ENCODE measurements at places on chromosomes 6 and 20. TPM values are rescaled to one million over a fixed set of nuclear protein-coding genes. Genes with fewer than 3 reads are reported as not detected.

The SLC22A2 gene
- not detected for total RNA-seq

DNA sequence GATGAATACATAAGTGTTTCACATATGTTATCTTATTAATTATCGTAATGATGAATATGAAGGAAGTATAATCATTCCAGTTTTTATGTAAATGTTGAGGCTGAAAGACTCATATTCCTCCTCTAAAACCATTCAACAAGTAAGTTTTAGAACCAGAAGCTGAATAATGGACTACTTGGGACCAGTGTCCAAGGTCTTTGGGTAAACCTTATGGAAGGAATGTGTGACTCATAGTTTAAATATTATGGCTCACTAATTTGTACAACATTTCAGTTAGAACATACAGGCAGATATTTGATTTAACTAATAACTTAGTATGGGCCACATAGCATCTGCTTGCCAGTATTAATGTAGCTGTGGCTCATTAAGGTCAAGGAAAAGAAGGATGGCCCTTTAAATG is 209.6 kb downstream of the TFAP2B start:
- no peak for DNase-seq

- no peak for DNase-seq
Measured at GRCh38 chr6:166904101-166904746, 52.1 kb downstream of the RNASET2 start.

GRCh38 chr6:107066697-107067659 is 39.0 kb downstream of the MTRES1 start:
- DNase-seq, result no peak

All from mesothelial cell of epicardium (in vitro differentiated cells).